ENCODE measurements at places on chromosomes 13 and 19. TPM values are rescaled to one million over a fixed set of nuclear protein-coding genes. Genes with fewer than 3 reads are reported as not detected.

DNA sequence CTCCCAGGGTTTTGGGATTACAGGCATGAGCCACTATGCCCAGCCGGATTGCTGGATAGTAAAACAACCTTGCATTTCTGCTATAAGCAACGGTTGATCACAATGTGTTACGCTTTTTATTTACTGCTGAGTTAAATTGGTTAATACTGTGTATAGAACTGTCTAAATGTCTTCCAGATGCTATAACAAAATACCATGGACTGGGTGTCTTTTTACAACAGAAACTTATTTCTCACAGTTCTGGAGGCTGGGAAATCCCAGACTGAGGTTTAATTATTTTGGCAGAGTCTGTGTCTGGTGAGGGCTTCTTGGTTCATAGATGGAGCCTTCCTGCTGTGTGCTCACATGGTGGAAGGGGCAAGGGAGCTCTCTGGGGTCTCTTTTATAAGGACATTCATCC, 65.5 kb downstream of the ING1 start:
- H3K4me3 ChIP-seq = no peak overlapping the region
- H3K27me3 ChIP-seq = no peaks in the 10 kb centered on the region
- no peaks in the 10 kb centered on the region for H3K36me3 ChIP-seq

DNA sequence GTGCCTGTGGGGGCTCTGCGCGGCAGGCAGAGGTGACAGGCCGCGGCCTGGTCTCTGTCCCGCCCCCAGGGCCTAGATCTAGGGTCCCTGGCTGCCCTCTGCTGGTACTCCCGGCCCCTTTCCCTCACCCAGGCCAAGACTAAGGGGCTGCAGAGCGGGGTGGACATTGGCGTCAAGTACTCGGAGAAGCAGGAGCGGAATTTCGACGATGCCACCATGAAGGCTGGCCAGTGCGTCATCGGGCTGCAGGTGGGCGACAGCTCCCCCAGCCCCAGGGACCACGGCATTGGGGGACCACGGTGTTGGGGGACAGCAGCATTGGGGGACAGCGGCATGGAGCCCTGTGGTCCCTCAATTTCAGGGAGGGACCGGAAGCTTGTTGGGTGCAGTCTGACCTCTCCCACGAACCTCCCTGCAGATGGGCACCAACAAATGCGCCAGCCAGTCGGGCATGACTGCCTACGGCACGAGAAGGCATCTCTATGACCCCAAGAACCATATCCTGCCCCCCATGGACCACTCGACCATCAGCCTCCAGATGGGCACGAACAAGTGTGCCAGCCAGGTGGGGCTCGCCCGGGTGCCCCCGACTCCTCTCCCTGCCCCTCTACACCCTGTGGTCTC, 3.8 kb upstream of the ABCA7 start:
- no peaks in the 10 kb centered on the region for H3K27me3 ChIP-seq
- no peak for DNase-seq
- H3K36me3 ChIP-seq = peaks cover 6% of the 10 kb centered on the region
- H3K27ac ChIP-seq = no peak overlapping the region

DNA sequence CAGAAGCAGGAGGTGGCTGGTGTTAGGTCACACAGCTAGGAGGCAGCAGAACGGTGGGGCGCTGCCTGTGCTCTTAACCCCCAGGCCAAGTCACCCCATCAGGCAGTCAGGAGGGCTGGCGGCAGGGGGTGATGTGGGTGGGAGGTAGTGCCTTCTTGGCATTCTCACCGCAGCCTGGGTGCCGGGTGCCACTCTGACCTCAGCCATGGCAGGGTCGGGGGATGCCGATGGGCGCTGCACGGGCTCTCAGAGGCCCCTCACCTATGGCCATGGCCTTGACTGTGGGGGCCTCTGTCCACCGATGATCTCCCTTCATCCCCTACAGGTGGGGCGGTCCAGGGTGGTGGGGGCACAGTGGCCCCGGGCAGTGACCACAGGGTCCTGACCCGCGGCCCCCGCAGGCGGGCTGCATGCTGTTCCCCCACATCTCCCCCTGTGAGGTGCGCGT, 5.6 kb downstream of the PTOV1 start:
- no peaks in the 10 kb centered on the region for H3K36me3 ChIP-seq
- H3K27ac ChIP-seq = no peak overlapping the region

- no peak for DNase-seq
- H3K36me3 ChIP-seq = no peaks in the 10 kb centered on the region
- H3K4me3 ChIP-seq = no peak overlapping the region
- no peak overlapping the region for H3K27ac ChIP-seq
- no peaks in the 10 kb centered on the region for H3K27me3 ChIP-seq
- no peaks in the 10 kb centered on the region for H3K4me1 ChIP-seq
These were observed 9.1 kb downstream of the MYDGF start for GRCh38 chr19:4660993-4661392.

GRCh38 chr19:54949412-54949811, 2.1 kb upstream of the NLRP7 start:
- H3K4me1 ChIP-seq = no peaks in the 10 kb centered on the region
- no peak overlapping the region for H3K27ac ChIP-seq
- no peak for DNase-seq
- H3K27me3 ChIP-seq = no peaks in the 10 kb centered on the region
- H3K4me3 ChIP-seq = no peak overlapping the region

DNA sequence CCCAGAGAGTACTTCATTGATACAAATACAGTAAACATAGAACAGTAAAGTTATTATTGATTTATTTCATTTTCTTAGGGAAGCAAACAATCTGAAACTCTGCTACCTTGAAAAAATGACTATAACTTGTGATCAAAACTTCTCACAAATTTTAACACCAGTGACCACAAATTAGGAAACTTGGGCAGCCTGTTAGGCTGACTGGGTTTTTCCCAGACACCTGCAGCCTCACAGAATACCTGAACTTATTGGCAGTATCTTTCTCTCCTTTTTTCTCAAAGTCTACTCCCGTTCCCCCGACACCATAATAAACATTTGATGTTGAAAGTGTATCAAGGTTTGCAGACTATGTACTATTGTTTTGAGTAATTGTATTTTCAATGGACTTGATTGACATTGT, 360.5 kb downstream of the LMO7 start:
- H3K4me3 ChIP-seq = no peak overlapping the region
- DNase-seq = no peak
- H3K36me3 ChIP-seq = no peaks in the 10 kb centered on the region
- H3K4me1 ChIP-seq = no peaks in the 10 kb centered on the region

DNA sequence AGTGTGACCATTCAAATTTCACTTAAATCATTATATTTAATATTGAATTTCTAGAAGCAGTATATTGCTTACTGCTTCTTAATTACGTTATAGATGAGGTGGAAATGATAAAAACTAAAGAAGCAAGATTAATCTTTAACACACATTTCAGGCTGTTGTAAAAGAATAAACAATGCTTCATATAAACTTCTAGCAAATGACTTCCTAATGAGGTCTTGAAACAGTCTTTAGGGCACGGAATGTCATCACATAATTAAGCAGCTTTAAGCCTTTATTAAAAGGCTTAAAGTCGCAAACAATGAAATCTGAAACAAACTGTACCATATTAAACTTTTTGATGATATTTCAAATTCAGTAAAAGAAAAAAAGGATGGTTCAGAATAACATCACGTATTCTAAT, 1.9 kb downstream of the SLITRK6 start:
- no peaks in the 10 kb centered on the region for H3K4me1 ChIP-seq
- no peak for DNase-seq
- H3K4me3 ChIP-seq = peak overlapping the region; percentile 19
- no peaks in the 10 kb centered on the region for H3K27me3 ChIP-seq

- no peaks in the 10 kb centered on the region for H3K36me3 ChIP-seq
- H3K27me3 ChIP-seq = peaks cover 10% of the 10 kb centered on the region
- no peak overlapping the region for H3K4me3 ChIP-seq
- peaks cover 3% of the 10 kb centered on the region for H3K4me1 ChIP-seq
These were observed 1.4 kb downstream of the PTH2 start for GRCh38 chr19:49421878-49422202.

- H3K27ac ChIP-seq = no peak overlapping the region
- no peak for DNase-seq
- no peaks in the 10 kb centered on the region for H3K36me3 ChIP-seq
These were observed 12.1 kb downstream of the SOX1 start for GRCh38 chr13:112078879-112079531.

- no peaks in the 10 kb centered on the region for H3K4me1 ChIP-seq
- no peaks in the 10 kb centered on the region for H3K27me3 ChIP-seq
- 0 out of 2 replicates have a peak overlapping the region, but pooled peaks have one; percentile 1 for H3K27ac ChIP-seq
- H3K36me3 ChIP-seq = no peaks in the 10 kb centered on the region
- DNase-seq = peak; percentile 67
These were observed 5.7 kb downstream of the JAK3 start for GRCh38 chr19:17841810-17842662.

DNA sequence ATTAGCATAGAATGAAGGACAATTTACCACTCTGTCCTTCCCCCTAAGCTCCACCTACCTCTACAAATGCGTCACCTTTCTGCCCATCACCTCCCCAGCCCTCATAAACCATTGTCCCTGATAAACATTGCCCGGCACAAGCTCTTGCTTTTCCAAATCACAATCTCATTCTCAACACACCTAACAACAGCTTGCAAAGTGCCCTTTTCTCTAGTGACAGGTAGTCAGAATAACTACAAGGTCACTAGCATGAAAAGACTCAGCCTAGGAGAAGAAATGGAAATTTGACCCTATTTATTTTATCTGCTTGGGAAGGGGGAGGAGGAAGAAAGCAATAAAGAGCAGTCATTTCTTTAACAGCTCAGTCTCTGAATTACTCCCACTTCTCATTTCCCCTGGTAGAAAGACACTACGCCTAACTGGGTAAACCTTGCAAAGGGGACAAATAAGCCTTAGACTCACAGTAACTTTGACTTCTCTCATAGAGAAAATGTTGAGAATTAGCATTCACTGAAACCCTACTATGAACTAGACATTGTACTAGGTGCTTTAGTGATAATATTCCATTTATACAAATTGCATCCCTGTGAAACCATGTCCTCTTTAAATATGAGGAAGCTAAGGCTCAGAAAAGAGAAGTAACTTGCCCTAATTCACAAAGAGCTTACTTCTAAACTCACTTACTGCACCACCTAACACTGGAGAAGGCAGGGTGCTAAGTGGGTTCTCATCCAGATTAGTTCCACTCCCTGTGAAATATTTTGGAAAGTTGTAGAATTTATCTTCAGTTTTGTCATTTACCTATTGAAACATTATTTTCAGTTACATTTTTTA, 116.2 kb upstream of the FNDC3A start:
- H3K27ac ChIP-seq = no peak overlapping the region
- H3K36me3 ChIP-seq = no peaks in the 10 kb centered on the region
- H3K27me3 ChIP-seq = no peaks in the 10 kb centered on the region
- no peak for DNase-seq
- H3K4me3 ChIP-seq = no peak overlapping the region

DNA sequence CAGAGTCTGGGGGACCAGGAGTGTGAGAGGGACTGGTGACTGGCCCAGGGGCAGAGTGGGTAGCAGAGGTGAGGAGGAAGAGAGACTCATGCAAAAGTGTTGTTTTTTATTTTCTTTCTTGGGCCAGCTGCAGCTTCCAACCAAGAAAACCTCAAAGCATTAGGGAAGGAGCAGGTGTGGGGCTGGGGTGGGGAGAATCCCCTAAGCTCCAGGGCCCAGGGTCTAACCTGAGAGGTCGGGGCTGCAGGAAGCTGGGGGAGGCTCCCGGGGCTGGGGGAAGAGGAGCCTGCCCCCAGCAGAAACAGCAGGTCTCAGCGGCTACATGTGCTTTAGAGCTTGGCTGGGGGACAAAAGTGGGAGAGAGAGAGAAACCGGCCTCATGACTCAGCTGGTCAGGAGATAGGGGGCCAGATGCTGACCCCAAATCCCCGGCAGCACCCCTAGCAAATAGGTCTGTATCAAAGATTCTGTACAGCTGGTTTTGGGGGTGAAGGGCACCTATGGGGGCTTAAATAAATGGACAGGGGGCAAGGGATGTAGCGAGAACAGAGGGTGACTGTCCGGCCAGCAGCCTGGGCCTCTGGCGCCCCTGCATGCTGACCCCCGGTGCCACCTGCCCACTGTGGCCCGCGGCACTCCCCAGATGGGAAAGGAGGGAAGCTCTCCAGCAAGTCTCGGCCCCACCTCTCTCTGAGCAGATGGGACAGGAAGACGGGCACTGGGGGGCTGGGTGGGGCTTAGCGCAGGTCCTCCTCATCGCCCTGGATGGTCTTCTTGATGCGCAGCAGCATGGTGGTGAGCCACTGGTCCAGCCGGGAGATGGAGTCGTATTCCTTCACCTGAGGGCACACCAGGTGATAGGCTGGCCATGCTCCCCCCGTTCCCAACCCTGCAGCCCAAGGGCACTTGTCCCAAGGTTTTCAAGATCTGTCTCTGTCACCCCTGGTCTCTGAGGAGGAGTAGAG, 3.8 kb upstream of the KPTN start:
- H3K36me3 ChIP-seq = no peaks in the 10 kb centered on the region
- no peak overlapping the region for H3K4me3 ChIP-seq
- H3K4me1 ChIP-seq = peaks cover 5% of the 10 kb centered on the region
- H3K27me3 ChIP-seq = no peaks in the 10 kb centered on the region
- H3K27ac ChIP-seq = no peak overlapping the region

- H3K27me3 ChIP-seq = no peaks in the 10 kb centered on the region
- H3K4me3 ChIP-seq = no peak overlapping the region
- H3K4me1 ChIP-seq = no peaks in the 10 kb centered on the region
- H3K36me3 ChIP-seq = no peaks in the 10 kb centered on the region
- H3K27ac ChIP-seq = no peak overlapping the region
These were observed 16.7 kb downstream of the CSNK1G2 start for GRCh38 chr19:1957562-1958248.

DNA sequence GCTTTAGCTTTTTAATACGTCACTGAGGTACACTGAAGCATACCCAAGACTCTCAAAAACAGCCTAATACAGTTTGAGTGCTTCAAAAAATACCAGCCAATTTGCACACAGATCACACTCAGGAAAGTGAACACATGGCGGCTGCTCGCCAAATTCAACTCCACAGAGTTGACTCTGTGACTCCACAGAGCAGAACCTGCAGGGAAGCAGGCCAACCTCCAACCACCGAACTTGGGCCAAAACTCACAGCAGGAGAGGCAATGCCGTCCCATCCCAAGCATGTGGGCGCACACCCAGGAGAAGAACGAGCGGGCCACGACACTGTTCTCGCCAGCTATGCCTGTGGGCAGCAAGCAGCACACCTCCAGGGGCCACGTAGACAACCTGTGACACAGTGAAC, 21.1 kb downstream of the ELL start:
- no peak for DNase-seq
- no peak overlapping the region for H3K4me3 ChIP-seq
- H3K27ac ChIP-seq = no peak overlapping the region
- no peaks in the 10 kb centered on the region for H3K27me3 ChIP-seq

- no peaks in the 10 kb centered on the region for H3K27me3 ChIP-seq
- no peaks in the 10 kb centered on the region for H3K4me1 ChIP-seq
- no peaks in the 10 kb centered on the region for H3K36me3 ChIP-seq
- H3K4me3 ChIP-seq = no peak overlapping the region
- no peak overlapping the region for H3K27ac ChIP-seq
These were observed 281.6 kb downstream of the DNAJC15 start for GRCh38 chr13:43304945-43305344.

The ZNF543 gene
- total RNA-seq = 10.8 TPM

The ZNF574 gene
- 15.7 TPM for total RNA-seq

The CGB3 gene
- not detected for total RNA-seq

The TNNI3 gene
- total RNA-seq = 14.6 TPM

The KLK5 gene
- not detected for total RNA-seq

The OR10H2 gene
- not detected for total RNA-seq

The ZNF57 gene
- 4.9 TPM for total RNA-seq

The FFAR2 gene
- total RNA-seq = not detected

The PROZ gene
- total RNA-seq = not detected

The LGALS4 gene
- total RNA-seq = 3.9 TPM

The PNMA8C gene
- total RNA-seq = not detected

Measured in Panc1 (cell line).